ENCODE measurements at places on chromosomes 2 and 18.

- DNase-seq = peak; percentile 0
These were observed 464.6 kb upstream of the HS6ST1 start for GRCh38 chr2:128783193-128783671.

DNA sequence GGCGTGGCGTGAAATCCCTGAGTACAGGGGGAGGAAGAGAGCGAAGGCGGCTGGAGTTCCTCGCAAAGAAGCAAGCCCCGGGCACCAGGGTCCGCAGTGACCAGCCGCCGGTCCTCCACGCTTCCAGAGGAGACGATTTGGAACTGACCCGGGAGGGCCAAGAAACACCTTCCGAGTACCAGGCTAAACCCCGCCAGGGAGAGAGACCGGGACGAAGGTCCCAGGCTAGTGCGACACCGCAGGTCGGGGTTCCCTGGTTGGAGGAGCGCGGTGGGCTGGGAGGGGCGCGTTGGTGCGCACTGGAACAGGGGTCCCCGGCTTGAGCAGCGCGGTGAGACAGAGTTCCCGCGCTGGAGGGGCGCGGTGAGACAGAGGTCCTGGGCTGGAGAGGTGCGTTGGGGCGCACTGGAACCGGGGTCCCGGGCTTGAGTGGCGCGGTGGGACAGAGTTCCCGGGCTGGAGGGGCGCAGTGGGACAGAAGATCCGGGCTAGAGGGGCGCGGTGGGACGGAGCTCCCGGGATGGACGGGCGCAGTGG lies 901 bp downstream of the WDFY1 start:
- peak; percentile 49 for DNase-seq

DNA sequence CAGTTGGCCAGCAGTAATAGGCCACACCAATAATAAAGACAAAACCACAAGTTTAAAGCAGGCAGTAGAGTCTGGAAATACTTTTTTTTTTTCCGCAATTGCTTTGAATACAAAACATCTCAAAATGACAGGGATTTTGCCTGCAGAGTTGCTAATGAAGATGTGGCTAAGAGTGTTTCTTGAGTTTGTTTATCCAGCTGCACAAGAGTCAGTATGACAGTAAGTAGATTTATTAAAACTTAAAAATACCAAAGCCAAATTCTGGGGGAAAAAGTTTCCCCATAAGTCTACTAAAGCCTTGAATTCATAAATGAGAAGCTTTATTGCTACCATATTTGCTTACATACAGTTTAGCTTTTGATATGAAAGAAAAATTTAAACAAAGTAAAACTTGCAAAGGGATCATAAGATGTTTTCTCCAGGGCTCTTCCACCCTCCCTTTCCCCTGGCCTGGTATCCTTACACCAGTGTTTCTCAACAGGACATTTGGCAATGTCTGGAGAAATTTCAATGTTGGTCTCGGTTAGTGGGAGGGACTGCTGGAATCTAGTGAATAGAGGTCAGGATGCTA lies 3.9 kb upstream of the DSEL start:
- peak; percentile 40 for DNase-seq

DNA sequence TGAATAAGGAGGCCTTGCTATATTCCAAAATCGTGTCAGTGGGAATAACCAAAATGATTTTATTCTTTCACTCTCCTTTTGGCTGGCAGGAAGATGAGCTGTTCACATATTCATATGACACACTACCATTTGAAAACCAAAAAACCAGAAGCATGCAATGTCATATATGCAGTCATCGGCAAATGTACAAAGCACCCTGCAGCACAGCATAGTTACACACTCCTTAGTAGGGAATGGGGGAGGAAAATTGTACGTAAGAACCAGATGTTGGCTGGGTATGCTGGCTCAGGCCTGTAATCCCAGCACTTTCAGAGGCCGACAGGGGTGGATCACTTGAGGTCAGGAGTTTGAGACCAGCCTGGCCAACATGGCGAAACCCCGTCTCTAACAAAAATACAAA lies 176.6 kb downstream of the GFPT1 start:
- peak; percentile 20 for DNase-seq

- no peak for DNase-seq
These were observed 19.2 kb upstream of the SPATA3 start for GRCh38 chr2:230976671-230977171.

GRCh38 chr18:13284330-13285027 lies 65.9 kb downstream of the LDLRAD4 start:
- peak; percentile 48 for DNase-seq

DNA sequence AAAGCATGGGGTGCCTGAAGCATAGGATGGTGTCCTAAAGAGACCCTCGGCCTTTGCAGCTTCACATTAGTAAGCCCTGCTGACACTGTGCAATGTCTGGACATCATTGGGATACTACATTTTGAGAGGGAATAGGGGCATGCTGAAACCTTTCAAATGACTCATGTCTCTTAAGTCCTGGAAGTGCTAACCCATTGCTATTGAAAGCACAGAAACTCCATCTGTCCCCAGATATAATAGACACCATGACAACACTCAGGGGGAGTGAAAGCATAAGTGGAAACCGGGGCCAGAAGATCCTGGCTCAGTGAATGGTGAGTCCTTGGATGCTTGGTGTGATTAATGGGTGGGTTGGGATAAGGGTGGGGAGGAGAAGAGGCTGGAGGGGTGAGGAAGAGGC lies 595.5 kb upstream of the ID2 start:
- no peak for DNase-seq

DNA sequence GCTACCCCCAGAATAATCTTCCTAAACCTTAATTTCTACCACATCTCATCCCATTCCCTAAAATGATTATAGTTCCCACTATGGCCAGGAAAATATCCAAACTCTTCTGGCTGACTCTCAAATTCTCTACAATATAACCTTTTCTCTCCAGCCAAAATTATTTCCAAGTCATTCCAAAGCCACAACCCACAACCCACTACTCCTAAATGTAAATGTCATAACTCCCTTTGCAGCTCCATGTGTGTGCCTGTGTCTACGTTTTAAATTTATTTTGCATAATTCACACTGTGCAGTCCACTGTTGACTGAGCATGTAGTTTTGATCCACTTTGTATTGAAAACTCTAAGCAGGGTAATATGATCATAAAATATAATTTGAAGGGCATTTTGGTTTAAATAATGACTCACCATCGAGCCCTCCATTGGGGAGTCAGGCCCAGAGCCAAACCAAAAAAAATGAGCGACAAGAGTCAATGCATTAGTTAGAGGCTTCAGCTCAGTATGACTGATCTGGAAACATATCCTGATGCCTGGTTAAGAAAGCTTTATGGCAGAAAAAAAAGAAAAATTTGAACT lies 171.0 kb downstream of the AFF3 start:
- DNase-seq = no peak

GRCh38 chr2:130839011-130839780 lies 2.5 kb downstream of the ARHGEF4 start:
- DNase-seq = no peak

DNA sequence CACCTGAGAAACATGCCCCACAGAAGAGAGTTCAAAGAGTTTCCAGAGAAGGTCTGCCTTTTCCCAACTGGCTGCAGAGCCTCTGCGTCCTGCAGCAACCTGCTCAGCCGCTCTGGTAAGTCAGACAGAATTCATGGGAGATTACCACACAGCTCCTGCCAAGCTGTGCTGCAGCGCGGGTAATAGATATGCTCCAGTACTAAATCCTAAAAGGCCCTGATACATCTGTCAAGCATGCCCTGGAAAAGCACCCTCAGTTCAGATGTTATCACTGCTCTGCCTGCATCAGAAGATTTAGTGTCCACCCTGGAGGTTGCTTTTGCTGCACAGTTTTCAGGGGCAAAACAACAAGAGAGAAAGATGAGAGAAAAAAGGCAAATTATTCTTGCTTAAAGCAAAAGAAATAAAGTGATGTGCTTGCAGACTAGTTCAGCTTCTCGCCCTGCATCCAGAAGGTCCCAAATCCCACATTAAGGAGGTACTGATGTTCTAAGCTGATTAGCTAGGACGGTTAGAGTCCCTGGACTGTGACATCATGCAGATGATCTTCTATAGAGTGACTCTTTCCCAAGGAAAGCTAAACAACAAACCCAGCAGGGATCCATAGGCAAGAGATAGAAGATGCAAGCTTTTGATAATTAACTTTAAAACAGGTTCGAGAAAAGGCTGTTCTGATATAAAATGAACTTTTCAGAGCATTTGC lies 488.6 kb downstream of the BCL11A start:
- no peak for DNase-seq

GRCh38 chr18:62784338-62784965 lies 69.1 kb downstream of the PHLPP1 start:
- DNase-seq = no peak

- DNase-seq = no peak
These were observed 18.0 kb upstream of the ESPNL start for GRCh38 chr2:238082151-238082550.

DNA sequence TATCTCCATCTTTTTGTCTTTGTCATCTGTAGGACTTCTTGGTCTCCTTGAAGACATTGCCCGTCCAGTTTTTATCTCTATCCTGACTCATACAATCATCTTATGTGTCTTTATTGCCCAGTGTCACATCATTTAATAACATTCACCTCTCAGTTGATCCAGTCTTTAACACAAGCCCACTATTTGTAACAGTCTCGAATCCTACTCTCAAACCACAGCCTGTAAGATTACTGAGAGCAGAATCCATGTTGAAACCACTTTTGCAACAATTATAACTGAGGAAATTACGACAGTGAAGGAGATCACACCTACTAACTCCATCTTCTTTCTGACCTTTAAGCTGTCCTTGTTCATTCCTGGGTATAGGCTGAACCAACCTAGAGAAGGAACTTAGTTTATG lies 1206.0 kb upstream of the ZEB2 start:
- DNase-seq = no peak

DNA sequence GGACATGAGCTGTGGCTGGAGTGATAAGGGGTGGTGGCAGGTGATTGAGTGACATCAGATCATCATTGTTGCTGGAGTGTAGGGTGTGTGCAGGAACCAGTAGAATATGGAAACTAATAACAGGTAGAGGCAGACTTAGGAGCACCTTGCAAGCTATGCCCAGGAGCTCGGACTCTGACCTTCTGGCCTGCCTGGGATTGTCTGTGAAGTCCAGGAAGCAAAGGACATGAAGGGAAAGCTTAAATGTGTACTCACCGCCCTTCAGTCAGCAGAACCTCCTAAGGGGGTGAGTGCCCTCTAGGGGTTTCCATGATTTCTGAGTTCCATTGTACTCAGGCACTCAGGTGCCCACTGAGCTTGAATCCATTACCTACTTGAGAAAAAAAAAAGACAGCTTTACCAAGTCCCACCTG lies 104.2 kb downstream of the CRIM1 start:
- DNase-seq = no peak

DNA sequence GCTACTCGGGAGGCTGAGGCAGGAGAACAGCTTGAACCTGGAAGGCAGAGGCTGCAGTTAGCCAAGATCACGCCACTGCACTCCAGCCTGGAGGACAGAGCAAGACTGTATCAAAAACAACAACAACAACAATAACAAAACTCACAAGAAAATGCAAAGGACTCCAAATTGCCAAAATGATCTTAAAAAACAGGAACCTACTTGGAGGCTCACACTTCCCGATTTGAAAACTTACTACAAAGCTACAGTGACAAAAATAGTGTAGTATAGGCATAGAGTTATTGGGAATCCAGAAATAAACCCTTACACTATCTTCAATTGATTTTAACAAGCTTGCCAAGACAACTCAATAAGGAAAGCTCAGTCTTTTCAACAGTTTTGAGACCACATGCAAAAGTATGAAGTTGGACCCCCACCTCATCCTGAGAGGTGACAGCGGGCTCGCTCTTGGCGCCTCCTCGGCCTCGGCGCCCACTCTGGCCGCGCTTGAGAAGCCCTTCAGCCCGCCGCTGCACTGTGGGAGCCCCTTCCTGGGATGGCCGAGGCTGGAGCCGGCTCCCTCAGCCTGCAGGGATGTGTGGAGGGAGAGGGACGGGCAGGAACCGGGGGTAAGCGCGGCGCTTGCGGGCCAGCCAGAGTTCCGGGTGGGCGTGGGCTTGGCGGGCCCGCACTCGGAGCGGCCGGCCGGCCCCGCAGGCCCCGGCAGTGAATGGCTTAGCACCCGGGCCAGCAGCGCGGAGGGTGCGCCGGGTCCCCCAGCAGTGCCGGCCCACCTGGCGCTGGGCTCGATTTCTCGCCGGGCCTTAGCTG lies 18.3 kb upstream of the ACVR2A start:
- no peak for DNase-seq

DNA sequence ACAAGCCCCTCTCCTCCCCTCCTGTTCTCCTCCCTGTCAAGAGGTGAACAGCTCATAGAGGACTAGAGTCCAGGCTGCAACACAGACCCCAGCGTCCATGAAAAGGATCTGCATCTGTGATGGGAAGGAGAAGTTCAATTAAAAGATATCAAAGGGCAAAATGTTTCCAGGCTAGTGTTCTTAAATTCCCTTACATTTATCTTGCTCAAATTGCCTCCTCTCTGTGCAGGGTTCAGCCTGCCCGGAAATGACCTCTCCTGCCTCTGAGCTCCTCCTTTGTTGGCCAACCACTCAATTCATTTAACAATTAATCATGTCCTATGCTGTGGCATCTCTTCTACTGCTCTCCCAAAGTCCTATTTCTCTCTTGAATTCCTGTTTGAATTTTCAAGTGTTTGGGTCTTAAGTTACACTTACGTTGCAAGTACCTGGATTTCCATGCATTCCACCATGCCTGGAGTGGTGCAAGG lies 105.3 kb downstream of the TSN start:
- no peak for DNase-seq

DNA sequence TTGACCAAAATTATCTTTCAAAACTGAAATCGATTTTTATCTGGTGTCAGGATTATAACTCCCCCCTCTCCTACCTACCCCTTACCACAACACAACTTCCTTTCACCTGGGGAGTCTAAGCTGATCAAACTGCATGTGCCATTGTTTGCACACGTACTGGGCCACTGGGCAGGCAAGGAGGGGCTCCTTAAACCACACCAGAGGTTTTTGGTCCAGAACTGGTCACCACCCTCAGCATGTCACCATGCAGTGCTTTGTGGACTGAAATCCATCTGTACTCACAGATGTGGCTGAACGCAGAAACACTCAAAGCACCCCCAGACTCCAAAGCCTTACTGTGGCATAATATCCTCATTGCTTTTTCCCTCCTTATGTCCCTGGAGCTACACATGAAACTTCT lies 13.9 kb upstream of the ARHGAP25 start:
- no peak for DNase-seq

DNA sequence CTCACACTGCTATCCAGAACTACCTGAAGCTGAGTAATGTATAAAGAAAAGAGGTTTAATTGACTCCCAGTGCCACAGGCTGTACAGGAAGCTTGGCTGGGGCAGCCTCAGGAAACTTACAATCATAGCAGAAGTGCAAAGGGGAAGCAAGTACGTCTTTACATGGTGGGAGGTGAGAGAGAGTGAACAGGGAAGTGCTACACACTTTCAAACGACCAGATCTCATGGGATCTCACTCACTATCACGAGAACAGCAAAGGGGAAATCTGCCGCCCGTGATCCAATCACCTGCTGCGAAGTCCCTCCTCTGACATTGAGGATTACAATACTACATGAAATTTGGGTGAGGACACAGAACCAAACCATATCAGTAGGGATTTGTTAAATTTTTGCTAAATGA lies 150.4 kb upstream of the NXPH2 start:
- no peak for DNase-seq

GRCh38 chr2:62219407-62220159 lies 23.7 kb downstream of the B3GNT2 start:
- no peak for DNase-seq

- DNase-seq = no peak
These were observed 30.0 kb downstream of the TBC1D8 start for GRCh38 chr2:101121174-101121573.

- no peak for DNase-seq
These were observed 89.7 kb downstream of the AFF3 start for GRCh38 chr2:100052650-100053049.

- DNase-seq = no peak
These were observed 4.4 kb downstream of the TIA1 start for GRCh38 chr2:70243806-70244584.
